HuH-7.5 (cell line): ENCODE measurements at places on chromosomes 11 and 22.
A peak's percentile ranks its signal among the peaks of the same experiment; 100 is the strongest.

DNA sequence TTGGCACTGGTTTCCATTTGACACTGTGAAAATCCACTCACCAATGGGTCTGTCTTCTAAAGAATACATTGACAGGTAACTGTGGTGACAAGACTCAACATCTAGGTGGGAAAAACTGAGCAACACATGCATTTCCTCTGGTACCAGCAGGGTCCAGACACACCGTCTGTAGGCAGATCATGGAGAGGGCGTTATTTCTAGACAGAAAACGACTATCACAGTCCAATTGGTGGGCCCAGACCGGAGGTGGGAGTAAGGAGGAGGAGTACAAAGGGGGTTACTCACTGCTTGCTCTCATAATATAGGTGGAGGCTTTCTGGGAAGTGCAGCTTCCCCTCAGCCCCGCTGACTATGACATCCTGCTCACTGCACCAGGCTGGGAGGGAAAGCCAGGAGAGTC lies 9.9 kb downstream of the OVCH2 start:
- DNase-seq: no peak

DNA sequence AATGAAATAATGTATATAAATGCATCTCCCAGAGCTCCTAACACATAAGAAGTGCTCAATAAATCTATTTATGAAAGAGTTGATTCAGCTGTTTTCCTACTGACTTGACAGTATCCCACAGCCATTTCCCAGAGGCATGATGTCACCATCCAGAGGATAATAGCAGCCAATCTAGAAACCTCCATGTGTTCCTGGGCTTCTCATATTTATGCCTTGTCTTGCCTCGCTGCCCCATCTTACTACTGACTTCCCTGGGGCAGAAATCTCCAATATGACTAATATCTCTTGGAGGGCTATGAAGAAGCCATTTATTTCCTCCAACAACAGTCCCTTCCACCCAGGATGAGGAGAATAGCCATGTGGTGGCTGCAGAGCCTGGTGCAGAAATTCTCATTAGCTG lies 115.4 kb upstream of the NAV2 start:
- no peak for DNase-seq

DNA sequence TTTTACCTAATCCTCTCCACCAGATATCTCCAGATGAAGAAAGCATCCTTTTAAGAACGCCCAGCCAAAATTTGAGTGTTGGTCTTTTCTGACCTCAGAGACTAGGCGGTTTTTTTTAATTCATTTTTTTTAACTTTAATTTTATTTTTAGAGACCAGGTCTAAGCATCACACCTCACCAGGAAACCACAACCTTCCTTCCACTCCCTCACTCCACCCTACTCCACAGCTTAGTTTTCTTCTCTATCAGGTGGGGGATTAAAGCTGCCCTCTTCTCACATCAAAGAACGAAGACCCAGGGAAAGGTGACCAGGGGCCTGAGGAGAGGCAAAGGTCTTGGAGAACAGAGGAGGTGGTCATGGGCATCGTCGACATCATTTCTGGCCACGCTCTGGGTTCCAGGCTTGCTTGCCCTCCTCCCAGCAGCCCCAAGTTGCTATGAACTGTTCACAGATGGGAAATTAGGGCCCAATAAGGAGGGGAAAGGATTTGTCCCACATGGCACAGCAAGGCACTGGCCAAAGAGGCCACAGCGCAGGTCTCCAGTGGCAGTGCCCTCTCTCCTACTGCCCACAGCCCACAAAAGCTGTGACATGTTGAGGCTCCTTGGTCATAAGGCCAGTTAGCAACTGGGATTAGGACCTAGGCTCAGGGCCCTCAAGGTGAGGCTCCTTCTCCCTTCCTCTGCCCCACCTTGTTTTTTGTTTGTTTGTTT lies 1.4 kb upstream of the PEX16 start:
- DNase-seq: no peak

DNA sequence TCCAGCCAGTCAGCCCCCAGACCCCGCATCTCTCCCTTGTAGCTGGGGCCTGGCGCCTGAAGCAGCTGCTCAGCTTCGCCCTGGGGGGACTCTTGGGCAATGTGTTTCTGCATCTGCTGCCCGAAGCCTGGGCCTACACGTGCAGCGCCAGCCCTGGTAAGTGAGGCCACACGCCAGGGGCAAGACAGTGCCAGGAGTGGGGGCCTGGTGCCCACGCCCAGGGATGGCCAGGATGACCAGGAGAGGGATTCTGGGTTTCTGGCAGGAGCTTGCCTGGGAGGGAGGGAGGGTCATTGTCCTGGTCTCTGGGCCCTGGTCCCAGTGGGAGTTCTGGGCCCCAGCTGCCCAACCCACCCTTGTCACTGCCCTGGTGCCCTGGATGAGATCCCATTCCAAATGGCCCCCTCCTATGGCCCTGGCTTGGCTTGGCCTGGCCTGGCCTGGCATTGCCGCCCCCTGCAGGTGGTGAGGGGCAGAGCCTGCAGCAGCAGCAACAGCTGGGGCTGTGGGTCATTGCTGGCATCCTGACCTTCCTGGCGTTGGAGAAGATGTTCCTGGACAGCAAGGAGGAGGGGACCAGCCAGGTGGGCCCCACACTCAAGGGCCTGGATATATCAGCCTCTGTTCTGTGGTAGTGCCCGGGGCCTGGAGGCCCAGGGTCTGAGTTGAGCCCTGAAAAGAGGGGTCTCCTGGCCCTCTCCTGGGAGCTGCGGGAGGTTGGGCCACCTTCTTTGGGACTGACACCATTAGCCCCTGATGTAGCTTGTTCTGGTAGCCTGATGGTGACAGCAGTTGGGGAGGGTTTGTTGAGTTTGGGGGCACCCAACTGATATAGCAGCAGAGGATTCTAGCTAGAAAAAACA lies 3.7 kb downstream of the SLC39A13 start:
- peak; percentile 84 for DNase-seq

DNA sequence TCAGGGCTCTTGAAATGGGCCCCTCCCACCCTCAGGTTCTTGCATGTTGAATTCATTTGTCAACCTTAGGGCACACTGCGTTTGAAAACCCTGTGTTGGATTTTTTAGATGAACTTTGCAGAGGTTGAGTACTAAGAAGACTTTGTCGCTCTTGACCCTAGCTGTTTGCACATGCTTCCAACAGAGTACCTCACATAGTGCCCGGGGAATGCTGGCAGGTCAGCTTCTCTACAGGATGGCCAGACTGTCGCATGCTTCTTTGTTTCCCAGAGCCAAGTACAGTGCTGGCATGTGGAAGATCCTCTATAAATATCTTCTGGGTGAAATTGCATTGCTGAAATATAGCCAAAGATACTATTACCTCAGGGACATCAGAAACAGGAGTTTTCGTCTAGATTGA lies 59.9 kb downstream of the FAT3 start:
- no peak for DNase-seq

GRCh38 chr11:74675761-74676160 lies 55.5 kb downstream of the CHRDL2 start:
- no peak for DNase-seq

GRCh38 chr11:11584530-11584810 lies 37.3 kb downstream of the GALNT18 start:
- DNase-seq: no peak

DNA sequence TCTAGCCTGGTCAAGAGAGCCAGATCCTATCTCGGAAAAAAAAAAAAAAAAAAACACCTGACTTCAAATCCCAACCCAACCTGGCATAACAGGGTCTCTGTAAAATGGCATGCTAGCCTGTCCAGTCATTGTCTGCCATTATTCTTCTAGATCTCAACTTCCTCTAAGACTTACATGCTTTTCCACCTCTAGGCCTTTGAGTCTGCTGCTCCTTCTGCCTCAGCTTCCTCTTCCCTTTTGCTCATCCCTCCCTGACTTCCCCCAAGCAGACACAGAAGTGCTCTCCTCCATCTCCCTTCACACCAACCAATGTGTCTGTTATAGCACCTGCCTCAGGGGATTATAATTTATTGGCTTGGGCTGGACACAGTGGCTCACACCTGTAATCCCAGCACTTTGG lies 7.8 kb downstream of the STK33 start:
- DNase-seq: no peak

GRCh38 chr11:111795334-111795985 lies 29.3 kb upstream of the PPP2R1B start:
- DNase-seq: no peak

DNA sequence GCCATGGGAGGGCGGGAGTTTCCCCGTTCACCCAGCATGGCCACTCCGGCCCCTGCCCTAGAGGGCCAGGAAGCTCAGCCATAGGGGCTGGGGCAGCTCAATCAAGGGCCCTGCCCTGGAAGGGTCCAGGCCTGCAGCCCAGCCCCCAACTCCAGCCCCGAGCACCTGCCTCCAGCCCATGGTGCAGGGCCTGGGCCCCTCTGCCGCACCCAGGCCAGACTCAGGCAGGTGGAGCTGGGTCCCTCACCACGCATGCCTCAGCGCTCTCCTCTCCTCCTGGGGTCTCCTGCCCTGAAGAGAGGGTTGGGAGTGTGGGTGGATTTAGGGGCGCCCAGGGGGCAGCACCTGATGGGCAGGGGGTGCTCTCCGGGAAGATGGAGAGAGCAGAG lies 13.1 kb downstream of the MLC1 start:
- no peak for DNase-seq

GRCh38 chr11:40029391-40029790 lies 1430.1 kb downstream of the LRRC4C start:
- DNase-seq: no peak

DNA sequence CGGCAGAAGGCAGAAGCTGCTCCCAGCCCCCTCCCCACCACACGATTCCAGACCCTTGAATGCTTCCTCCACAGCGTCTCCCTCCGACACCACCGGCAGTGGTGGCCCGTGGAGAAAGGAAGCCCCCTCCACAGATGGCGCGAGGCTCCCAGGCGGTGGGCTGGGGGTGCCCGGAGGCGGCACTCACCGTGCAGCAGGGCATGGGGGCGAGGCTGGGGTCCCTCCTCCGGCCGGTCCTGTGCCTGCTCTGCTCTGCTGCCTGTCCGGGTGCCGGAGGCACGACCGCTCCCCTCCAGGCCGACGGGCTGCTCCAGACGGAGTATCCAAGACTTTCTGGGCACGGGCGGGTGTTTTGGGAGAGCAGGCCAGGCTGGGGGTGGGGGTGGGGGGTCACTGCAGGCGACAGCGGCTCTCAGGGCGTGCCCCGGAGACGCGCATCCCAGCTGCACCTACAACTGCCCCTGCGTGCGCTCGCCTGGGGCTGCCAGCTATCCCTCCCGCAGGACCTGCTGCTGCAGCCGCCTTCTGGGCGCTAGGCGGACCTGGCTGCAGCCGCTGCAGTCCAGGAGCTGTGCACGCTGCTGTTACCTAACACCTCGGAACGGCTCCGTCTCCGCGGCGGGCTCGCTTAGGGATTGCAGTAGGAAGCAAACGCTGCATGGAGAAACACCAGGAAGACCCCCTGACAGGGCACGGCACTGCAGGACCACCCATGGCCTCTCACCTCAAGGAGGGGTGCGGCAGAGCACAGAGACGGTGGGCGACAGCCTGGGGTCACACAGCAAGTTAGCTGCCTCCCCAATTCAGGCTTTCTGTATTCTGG lies 15.2 kb downstream of the MRGPRG start:
- no peak for DNase-seq

DNA sequence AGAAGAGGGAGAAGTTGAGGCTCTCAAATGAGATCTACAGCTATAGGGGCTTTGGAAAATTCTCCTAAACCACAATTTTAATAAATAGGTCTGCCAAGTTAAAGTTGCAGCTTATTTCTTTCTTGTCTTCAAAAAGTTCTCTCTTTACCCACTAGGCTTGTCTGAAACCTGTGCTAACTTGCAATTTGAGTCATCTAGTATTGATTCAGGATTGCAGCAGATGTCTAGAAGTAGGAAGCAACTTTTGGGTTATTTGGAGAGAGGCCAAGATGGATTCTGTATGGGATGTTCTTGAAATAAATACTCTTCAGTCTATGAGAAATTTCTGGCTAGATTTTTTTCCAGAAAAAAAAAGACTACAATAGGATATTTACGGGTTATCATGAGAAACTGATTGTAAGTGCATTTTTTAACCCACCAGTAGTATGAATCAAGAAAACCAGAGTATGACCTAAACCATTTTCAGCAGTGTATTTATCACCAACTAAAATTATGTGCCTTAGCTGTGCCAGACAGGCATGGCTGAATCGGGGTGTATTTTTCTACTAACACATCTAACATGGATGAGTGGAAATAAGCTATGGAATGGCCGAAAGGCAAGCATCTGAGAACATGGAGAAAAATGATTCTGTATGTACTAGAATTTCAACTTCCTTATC lies 4.9 kb upstream of the RAB38 start:
- no peak for DNase-seq

- no peak for DNase-seq
These were observed 298.7 kb upstream of the NCAM1 start for GRCh38 chr11:112662554-112662953.

GRCh38 chr11:14967581-14968243 lies 4.4 kb downstream of the CALCA start:
- DNase-seq: no peak

DNA sequence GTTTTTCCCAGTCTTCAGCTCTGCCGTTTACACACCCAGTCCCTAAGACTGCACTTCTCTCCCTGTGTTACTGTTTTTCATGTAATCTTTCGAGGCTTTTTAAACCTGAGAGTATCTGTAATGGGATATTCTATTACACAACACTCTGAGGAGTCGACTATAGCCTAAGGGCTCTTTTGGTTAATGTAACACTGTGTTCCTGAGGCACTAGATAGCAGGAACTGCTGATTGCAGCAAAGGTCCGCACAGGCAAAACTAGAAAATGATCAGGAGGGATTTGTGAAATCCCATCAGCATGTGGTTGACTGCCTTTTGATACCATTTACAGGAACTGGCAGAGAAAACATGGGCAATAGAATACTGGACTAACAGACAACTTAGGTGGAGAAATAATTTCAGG lies 512.3 kb upstream of the RAG2 start:
- no peak for DNase-seq

DNA sequence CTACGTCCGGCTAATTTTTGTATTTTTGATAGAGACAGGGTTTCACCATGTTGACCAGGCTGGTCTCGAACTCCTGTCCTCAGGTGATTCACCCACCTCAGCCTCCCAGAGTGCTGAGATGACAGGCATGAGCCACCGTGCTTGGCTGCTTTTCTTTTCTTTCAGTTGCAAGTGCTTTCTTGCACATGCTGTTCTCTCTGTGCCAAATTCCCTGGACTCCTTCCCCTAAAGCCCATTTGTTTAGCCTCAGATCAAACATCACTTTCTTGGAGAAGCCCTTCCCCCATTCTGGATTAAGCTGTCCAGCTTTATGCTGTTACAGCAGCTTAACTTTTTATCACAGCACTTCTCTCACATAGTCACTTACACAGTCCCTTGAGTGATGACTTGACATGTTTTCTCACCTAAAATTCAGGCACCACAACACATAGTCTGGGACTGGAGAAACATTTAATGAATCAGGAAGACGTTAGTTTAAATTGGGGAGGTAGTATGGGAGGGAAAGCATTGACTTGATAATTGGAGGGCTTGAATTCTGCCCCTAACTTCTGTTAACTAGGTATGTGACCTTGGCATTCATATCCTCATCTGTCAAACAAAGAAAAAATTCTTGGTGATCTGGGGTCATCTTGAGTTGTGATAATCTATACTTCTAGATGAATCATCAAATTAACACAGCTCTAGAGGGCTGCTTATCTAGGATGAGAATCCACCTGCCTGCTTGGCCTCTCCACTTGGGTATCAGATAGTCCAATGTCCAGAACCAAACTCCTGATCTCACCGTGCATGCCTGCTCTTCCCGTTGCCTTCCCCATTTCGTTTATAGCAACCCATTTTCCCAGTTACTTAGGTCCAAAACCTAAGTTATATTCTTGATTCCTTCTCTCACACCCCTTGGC lies 18.4 kb downstream of the ACO2 start:
- no peak for DNase-seq
